Pericardium fibroblast (primary cell): ENCODE measurements at places on chromosomes 5 and 9. TPM values are rescaled to one million over a fixed set of nuclear protein-coding genes. Genes with fewer than 3 reads are reported as not detected.

ITGA1 gene
- total RNA-seq = 7.2 and 34.0 TPM in 2 replicates

GPR151 gene
- total RNA-seq = not detected in 2 replicates

TNC gene
- 1.2 and 12.4 TPM in 2 replicates for total RNA-seq

PCAT7 gene
- total RNA-seq = under 0.01 TPM in 2 replicates

TICAM2 gene
- 1.1 and 1.6 TPM in 2 replicates for total RNA-seq

SPTLC1 gene
- total RNA-seq = 53.4 and 87.1 TPM in 2 replicates

SHOC1 gene
- total RNA-seq = 0.09 TPM in 1 of 2 replicates, not detected in the other

ADGRV1 gene
- total RNA-seq = not detected in 2 replicates
